ENCODE measurements at places on chromosomes 5 and 9.

GRCh38 chr9:125549465-125549871 is 157.5 kb downstream of the MAPKAP1 start:
- no peak for DNase-seq

DNA sequence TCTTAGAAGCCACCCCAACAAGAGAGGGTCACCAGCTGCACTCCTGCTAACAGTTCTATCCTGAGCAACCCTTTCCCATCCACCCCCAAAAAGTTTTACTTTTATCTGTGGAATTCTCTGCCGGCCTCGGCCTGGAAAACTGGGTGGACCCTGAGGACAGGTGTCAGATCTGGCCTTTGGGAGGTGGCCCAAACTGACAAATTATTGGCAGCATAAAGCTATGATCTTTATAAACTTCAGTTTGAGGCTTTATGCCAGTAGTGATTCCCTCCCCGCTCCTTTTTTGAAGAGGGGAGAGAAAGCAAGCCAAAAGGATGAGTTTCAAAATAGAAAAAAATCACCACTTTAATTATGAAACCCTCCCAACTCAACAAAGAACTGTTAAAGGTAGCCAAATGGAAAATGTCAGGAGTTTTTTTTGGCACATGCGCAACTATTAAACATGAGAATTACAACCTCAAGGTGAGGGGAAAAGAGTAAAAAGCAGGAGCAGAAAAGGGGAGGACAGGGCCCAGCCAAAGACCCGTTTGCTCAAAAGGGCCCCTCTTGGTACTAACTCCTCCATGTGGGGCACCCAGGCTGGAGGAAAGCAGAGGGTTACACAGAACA is 49.4 kb downstream of the FBXW11 start:
- DNase-seq, result no peak

DNA sequence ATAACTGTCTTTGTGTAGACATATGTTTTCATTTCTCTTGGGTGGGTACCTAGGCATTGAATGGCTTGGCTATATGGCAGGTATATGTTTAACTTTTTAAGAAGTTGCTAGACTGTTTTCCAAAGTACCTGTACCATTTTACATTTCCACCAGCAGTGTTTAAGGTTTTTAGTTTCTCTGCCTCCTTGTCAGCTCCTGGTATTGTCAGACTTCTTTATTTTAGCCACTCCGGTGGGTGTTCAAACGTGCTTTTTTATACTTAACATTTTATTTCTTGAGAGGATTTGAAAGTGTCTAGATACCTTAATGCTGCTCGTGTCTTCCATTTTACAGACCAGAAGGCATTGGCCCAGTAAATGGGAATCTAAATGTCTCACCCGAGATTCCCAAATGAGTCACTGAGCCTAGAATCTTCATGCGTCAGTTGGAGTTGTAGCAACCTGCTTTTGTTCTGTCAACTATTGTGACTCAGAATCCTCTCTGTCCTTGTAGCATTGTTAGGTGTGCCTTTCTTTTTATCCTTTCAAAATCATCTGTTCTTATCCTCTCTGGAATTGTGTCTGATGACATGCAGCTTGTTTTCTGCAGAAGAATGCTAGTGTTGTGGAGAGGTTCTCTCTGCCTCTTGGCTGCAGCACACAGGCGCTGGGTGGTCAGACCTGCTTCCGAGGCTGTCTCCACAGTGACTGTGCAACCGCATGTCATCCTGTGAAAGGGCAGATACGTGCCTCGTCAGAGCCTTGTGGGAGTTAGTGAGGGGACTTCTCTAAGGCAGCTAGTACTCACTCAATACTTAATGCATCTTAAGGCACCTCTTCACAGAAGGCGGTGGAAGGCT is 291.8 kb downstream of the AOPEP start:
- no peak for DNase-seq

GRCh38 chr5:109511980-109512734 is 102.4 kb upstream of the PJA2 start:
- no peak for DNase-seq
